GM03348 (cell line): ENCODE measurements at places on chromosomes 2 and 18.

DNA sequence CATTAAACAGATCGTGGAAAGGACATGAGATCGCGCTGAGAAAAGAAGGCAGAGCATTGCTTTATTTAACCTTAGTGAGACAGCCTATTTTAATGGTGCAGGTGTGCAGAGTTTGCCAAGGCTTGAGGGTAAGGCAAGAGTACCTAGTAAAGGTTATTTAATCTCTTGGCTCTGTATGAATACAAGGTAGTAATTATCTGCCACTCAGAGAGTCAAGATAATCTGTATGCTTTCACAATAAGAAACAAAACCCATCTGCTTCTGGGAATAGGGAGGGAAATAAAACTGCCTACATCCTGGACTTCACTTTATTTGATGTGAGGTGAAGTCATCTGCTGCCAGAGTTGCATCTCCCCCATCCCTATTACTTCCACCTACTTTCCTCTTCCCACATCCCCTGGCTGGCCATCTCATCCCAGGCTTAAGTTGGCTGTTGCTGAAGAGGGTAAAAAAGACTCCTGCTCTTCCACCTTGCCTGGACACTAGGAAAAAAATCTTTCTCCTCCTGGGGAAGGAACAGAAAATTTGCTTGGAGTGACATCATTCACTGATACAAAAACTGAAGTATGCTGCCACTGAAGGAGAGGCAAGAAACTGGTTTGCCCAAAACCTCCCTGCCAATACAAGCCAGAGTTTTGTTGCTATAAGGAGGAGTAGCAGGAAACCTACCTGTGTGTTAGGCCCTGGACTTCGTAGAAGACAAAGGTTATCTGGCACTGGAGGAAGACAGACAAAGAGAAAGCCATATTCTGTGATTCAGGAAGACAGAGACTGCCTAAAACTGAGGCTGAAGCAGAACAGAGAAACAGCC, 35.8 kb upstream of the ARHGAP25 start:
- DNase-seq, result no peak

- DNase-seq, result no peak
These were observed 269.0 kb downstream of the ATAD2B start for GRCh38 chr2:23657934-23658333.

DNA sequence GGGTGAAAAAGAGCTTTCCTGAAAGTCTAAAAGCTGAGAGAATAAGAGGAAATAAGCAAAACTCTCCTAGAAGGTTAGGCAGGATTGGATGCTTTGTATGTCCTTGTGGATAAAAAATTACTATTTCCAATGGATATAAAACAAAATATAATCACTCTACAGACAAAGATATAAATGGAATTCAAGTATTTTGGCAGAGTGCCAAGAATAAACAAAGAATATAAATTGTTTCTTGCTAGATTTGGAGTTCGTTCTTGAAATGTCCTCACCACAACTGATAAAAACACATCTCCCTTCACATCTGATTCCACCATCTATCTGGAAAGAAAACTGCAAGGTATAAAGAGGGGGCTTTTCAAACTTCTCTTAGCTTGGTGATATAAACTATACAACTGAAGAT, 13.3 kb downstream of the SULT1C3 start:
- DNase-seq, result no peak

- no peak for DNase-seq
These were observed 45.8 kb upstream of the ID2 start for GRCh38 chr2:8636041-8636491.

GRCh38 chr18:45518311-45519155, 96.7 kb upstream of the SLC14A2 start:
- no peak for DNase-seq

GRCh38 chr2:18413676-18414396, 146.6 kb downstream of the RDH14 start:
- DNase-seq, result peak; percentile 77

- no peak for DNase-seq
These were observed 95.0 kb downstream of the MBP start for GRCh38 chr18:77037567-77037966.

DNA sequence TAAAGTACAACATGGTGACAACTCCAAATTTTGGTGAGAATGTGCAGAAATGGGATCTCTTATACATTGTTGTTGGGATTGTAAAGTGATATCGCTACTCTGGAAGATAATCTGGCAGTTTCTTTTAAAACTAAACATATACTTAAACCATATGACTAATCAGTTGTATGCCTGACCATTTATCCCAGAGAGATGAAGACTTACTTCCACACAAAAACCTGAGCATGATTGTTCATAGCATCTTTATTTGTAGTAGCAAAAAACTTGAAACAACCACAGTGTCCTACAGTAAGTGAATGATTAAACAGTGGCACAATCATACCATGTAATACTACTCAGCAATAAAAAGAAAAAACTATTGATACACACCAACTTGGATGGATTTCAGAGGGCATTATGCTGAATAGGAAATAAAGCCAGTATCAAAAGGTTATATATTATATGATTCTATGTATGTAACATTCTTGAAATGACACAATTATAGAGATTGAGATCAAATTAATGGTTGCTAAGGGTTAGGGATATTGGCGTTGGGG, 47.3 kb downstream of the EPB41L5 start:
- no peak for DNase-seq

- no peak for DNase-seq
These were observed at the start of gene NEU4 for GRCh38 chr2:241808721-241809382. NEU4 (plus strand) TSS chr2:241809193; CDS start chr2:241814485, 5,292 bp downstream.

DNA sequence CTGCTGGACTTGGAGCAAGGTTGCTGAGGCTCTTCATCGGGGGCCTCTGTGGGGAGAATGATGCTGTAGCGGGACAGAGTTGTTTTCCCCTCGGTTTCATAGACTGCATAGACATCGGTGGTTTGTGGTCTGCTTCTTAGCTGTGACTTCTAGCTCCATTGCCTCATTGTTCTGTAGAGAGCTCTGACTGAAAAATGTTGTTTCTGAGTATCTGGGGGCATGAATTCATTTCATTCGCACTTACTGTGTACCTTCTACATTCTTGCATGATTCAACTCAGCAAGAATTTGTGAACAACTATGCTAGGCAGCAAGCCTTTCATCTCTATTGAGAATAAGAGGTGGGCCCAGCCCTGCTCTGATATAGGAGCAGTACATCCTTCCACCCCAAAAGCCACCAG, 406.8 kb downstream of the NBAS start:
- no peak for DNase-seq

DNA sequence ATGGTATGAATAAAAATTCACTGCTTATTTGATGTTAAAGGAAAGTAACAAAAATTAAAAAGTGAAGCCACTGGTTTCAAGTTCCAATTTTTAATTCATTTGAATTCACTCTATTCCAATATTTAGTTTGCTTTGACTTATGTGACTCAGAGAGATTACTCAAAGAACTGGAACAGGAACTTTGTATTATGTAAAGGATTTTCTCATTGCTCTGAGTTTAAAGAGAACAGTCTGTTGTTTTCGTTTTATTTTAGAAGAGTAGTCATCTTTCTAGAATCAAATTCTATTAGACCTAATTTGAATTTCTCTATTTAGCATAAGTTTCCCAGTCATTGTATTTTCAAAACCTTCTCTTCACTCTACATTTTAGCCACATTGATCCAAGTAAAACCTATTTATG, 300.1 kb upstream of the SLC8A1 start:
- peak; percentile 9 for DNase-seq

GRCh38 chr2:4047961-4048891, 344.9 kb downstream of the DCDC2C start:
- no peak for DNase-seq

DNA sequence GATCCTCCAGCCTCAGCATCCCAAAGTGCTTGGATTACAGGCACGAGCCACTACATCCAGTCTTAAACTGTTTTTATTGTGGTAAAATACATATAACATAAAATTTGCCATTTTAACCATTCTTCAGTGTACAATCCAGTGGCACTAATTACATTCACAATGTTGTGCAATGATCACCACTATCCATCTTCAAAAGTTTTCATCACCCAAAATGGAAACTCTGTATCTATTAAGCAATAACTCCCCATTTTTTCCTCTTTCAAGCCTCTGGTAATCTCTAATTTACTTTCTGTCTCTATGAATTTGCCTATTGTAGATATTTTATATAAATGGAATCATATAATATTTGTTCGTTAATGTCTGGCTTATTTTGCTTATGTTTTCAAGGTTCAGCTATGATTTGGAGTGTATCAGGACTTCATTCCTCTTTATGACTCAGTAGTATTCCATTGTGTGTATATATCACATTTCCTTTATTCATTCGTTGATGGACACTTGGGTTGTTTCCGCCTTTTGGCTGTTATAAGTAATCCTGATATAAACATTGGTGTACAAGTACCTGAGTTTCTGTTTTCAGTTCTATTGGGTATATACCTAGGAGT, 71.8 kb downstream of the GFPT1 start:
- DNase-seq, result no peak

DNA sequence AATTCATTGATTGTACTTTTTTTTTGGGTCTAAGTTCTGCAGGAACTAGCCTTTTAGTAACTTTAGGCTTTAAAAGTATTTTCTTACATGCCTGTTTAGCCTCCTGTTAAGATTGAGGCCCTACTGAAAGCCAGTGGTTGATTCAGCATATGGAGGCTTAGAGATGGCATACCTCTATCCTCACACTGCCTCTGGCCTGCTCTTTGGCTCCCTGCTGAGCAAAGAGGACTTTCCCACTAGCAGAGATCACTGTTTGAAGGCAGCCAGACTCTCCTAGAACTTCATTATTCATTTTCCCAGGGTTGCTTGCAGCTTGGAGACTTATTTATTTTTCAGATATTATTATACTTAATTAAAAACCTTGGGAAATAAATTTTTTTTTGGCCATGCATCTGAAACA, 405.6 kb upstream of the MEX3C start:
- DNase-seq, result no peak

DNA sequence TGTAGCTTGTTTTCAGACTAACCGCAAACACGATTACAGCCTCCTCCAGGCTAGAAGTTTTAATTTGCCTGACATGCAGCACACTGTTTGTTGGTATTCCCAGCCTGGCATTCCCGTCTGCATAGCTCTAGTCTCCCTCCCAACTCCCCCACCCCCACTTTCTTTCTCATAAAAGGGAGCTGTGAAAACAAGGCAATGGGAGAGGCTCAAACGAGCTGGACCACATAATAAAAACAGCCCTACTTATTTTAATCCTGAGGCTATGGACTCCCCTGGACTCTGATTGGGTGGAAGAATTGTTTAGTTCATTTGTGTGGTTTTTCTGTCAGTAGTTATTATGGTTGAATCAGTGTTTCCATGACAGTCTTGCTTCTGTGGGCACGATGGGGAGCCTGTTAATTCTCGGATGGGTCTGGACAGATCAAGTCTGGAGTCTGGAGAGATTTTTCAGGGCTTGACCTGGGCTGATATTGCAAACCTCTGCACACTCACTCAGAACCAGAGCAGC, 1.2 kb downstream of the STON1 start:
- peak; percentile 72 for DNase-seq

DNA sequence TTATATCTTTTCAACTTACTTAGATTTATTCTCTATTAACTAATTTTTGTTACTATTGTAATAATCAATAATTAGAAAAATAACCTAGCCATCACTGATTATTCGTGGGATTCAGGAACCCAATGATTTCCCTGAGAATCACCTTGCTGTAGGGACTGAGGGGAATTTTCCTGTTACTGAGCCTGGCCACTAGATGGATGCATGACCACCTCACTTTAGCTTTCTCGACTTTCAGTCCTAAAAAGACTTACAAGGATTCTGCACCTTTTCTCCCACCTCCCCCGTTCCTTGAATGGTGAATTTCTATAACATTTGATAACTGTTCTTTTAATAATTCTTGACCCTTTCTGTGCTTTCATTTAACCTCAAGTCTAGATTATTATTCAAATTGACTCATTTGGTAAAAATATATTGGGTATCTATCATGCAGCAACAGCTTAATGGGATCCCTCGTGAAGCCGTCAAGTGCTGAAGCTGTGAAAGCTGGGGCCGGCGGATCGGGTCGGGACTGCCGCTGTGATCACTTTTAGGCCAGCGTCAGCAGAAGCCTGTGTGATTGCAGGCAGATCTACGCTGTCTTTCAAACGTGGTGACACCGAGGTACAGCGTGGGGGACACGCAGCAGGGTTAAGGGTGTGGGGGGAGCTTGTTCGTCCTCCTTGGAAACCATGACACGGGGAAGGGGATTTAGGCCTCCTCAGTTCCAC, 38.8 kb upstream of the TMEM18 start:
- DNase-seq, result peak; percentile 34

- no peak for DNase-seq
These were observed 13.2 kb upstream of the LRRFIP1 start for GRCh38 chr2:237614151-237614720.

DNA sequence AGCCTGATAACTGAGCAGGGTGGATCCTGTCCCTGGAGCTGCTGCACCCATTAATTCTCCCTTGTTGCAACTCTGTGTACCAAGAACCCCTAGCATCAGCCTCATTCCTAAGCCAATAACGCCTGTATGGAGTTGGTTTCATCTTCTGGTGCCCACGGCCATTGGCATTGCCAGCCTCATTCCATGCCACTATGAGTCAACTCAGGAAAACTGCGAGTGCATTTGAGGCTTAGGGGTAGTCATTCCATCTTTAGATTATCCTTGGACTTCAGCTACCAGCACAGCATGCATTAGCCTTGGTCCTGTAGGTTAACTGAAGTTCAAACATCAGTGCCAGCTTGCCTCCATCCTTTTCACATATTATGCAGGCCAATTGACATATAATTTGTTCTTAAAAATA, 1.4 kb upstream of the TRIM54 start:
- no peak for DNase-seq
